GM23338 (cell line): ENCODE measurements at places on chromosomes 2 and 18. TPM values are rescaled to one million over a fixed set of nuclear protein-coding genes. Genes with fewer than 3 reads are reported as not detected.

DNA sequence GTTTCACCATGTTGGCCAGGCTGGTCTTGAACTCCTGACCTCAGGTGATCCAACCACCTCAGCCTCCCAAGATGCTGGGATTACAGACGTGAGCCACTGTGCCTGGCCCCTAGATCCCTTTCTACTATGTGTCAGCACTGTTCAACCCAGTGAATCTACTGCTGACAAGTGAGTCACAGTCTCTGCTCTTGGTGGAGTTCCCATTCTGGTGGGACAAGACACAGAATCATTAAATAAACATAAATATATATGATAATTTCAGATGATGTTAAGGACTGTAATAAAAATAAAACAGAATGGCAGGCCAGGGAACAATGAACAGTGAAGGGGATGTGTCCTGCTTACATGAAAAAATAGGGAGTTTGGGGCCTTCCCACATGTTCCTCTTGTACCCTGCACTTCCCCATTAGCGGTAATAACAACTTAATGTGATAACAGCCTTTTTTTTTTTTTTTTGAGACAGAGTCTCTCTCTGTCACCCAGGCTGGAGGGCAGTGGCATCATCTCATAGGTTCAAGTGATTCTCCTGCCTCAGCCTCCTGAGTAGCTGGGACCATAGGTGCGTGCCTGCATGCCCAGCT lies 112.2 kb downstream of the CPO start:
- no peaks in the 10 kb centered on the region for H3K36me3 ChIP-seq
- DNase-seq = no peak
- no peaks in the 10 kb centered on the region for H3K27me3 ChIP-seq
- H3K4me3 ChIP-seq = no peak overlapping the region
- H3K27ac ChIP-seq = no peak overlapping the region
- peaks cover 21% of the 10 kb centered on the region for H3K4me1 ChIP-seq

GRCh38 chr2:167925758-167926157 lies 321.6 kb downstream of the STK39 start:
- no peaks in the 10 kb centered on the region for H3K4me1 ChIP-seq
- no peak overlapping the region for H3K4me3 ChIP-seq
- no peaks in the 10 kb centered on the region for H3K27me3 ChIP-seq

GRCh38 chr2:62265106-62265505 lies 69.2 kb downstream of the B3GNT2 start:
- no peaks in the 10 kb centered on the region for H3K27me3 ChIP-seq
- H3K4me3 ChIP-seq = no peak overlapping the region
- H3K4me1 ChIP-seq = peaks cover 18% of the 10 kb centered on the region
- no peak overlapping the region for H3K27ac ChIP-seq

- no peaks in the 10 kb centered on the region for H3K36me3 ChIP-seq
- no peak overlapping the region for H3K27ac ChIP-seq
- no peaks in the 10 kb centered on the region for H3K4me1 ChIP-seq
- H3K27me3 ChIP-seq = no peaks in the 10 kb centered on the region
Observed at GRCh38 chr2:84674586-84674985, 158.3 kb downstream of the DNAH6 start.

DNA sequence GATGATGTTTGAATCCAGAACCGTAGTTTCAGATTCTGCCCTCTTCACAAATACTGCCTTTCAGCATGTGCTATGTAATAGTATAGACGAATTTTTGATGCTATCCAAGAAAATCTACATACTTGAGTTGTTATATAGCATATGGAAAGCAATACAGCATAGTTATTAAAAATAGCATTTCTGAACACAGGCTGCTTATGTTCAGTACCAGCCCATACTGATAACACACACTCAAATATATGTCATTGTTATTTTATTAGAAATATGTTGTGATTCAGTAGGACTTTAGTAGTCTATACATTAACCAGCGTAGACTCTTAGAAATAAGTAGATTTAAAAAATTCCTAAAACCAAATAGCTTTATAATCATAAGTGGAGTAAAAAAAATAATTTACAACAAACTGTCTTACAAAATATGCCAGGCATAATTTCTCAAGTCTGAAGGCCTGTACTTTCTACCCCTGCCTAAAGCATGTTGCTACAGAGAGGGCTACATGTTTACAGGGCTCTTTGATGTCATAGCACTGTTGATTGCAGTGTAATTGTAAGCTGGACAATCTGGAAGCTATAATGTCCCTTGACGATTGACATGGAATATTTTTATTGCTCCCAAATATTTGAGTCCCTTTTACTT lies 86.3 kb downstream of the ASXL3 start:
- no peak for DNase-seq
- peaks cover 26% of the 10 kb centered on the region for H3K4me1 ChIP-seq
- H3K4me3 ChIP-seq = no peak overlapping the region
- H3K27ac ChIP-seq = no peak overlapping the region
- no peaks in the 10 kb centered on the region for H3K27me3 ChIP-seq

DSG3 gene
- total RNA-seq = 0.24 TPM in 1 of 2 replicates, not detected in the other
